ENCODE measurements at places on chromosomes 6 and 20.

GRCh38 chr20:35891375-35891774 is 62.9 kb downstream of the SCAND1 start:
- no peak for DNase-seq

DNA sequence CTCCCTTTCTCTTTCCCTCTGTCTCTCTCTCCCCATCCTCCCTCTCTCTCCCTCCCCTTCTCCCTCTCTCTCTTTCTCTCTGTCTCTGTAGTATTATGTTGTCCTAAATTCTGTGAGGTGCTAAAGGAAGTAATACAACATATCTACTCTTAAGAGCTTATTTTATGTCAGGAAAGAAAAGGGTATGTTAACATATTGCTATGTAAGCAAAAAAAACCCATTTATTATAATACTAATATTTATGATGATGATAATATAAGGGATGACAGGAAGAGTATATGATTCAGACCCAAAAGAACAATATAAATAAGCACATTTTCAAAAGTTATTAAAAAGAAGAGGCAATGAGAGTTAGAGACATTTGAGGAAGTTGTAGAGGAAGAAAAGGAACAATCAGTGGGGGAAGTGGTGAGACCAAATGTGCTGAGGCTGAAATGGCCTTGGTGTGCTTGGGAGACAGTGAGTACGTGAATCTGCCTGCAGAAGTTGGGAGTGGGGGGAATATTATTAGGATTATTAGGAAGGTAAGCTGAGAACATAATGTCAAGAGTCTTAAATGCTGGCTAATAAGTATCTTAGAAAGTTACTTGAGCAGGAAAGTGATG is 303.6 kb upstream of the FERMT1 start:
- DNase-seq: no peak

DNA sequence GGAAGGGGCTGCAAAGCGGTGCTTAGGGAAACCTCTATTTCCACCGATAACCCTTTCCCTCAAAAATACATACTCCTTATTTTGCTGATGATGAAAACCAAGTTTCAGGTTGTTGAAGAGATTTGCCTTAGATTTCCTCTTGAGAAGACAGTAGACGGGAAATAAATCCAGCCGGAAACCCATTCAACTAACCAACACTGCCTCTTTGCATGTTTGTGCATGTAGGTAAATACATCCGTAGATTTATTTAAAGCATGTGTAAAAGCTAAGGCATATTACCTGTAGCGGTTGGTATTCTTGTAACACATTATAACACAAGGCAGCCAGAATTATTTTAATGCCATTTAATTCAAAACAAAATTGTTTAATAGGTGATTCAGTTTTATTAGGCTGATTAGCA is 136.3 kb upstream of the SLC22A23 start:
- no peak for DNase-seq

DNA sequence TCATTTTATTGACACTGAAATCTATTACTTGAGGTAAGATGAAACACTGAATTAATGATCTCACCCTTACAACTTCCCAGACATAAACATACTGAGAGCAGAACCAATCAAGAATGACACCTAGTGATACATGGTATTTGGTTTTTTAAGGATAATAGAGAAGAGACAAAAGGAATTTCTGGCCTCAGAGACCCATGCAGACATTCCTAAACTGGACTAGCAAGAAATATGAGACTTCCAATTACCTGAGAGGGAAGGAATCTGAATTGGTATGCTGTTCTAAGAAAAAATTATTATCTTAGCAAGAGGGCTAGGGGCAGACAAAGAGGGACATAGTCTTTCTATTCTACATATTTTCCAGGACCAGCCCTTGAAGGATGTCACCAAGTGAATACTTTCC is 141.1 kb downstream of the BMP5 start:
- DNase-seq: no peak

- no peak for DNase-seq
Measured at GRCh38 chr6:7725412-7725811, 487 bp upstream of the BMP6 start.

GRCh38 chr6:158707120-158707820 is 57.4 kb downstream of the SYTL3 start:
- no peak for DNase-seq

- DNase-seq: no peak
Measured at GRCh38 chr20:57680131-57680716, 29.6 kb downstream of the PMEPA1 start.

DNA sequence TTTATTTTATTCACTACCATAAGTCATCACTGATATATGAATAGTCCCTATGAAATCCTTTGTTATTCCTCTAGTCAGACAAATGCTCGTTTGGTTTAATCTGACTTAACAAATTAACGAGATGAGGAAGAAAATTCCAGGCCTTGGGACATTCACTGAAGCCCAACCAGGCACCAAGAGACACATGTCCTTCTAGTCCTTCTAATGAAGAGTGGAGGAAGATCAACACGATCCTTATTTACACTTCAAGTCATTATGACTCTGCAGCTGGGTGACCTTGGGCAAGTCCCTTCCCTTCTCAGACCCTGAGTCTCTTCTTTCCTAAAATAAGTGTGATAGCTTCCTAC is 117.5 kb downstream of the CEBPB start:
- DNase-seq: no peak

DNA sequence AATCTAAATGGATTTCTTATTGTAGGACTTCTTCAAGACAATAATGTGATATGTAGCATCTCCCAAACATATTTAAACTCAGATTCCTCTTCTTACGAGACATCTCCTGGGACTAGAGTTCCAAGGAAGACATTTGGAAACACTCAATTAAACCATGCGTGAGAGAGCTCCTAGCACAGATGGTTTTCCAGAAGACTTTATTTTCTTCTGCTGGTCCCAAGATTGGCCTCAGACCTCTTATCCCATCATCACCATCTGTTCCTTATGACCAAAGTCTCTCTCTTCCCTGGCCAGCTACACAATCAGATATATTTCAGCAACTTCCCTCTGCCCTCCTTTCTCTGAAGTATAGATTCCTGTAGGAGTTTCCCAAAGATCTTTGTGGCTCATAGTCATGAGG is 93.2 kb upstream of the JARID2 start:
- DNase-seq: no peak
